ENCODE measurements at places on chromosomes 3 and 15.

- DNase-seq = no peak
These were observed 185.2 kb downstream of the ANXA2 start for GRCh38 chr15:60212536-60212935.

- DNase-seq = no peak
These were observed 1097.6 kb upstream of the CFAP20DC start for GRCh38 chr3:60147249-60147950.

- no peak for DNase-seq
These were observed 181.9 kb downstream of the OPA1 start for GRCh38 chr3:193774916-193775285.

DNA sequence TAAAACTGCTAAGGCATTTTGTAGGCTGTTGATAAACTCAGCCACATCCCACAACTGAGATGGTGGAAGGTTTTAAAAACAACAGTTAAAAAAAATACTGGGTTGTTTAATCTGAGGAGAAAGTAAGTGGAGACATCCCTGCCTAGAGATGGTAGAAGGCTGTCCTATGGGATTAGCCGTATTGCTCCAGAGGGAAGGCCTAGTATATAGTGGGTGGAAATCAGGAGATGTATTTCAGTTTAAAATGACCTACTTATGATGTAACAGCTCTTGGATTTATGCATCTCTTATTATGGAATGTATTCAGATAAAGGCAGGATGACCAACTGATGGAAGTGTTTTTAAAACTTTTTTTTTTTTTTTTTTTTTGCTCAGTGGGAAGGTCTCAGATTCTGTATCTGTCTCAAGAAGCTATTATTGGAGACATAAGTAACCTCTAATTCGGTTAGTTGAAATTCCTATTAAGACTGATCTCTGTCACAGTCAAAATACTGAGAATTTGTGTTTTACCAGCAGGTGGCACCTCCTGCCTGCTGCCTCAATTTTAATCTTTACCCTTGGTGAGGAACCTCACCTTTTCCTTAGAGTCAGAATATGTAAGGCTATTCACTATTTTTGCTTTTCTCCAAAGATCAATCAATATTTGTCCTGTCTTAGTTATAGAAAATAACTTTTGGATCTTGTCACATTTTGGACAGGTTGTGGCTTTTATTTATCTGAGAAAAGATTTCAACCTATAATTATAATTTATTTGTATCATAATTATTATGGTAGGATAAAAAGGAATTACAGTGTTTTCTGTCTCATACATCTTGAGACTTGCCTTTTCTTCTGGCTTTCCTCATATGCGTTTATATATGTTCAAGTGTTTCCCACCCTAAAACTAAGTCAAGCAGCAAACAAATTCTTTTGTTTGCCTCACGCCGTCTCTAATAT, 63.0 kb downstream of the VPS8 start:
- no peak for DNase-seq

- DNase-seq = no peak
These were observed 14.9 kb downstream of the CCDC13 start for GRCh38 chr3:42758126-42758525.

DNA sequence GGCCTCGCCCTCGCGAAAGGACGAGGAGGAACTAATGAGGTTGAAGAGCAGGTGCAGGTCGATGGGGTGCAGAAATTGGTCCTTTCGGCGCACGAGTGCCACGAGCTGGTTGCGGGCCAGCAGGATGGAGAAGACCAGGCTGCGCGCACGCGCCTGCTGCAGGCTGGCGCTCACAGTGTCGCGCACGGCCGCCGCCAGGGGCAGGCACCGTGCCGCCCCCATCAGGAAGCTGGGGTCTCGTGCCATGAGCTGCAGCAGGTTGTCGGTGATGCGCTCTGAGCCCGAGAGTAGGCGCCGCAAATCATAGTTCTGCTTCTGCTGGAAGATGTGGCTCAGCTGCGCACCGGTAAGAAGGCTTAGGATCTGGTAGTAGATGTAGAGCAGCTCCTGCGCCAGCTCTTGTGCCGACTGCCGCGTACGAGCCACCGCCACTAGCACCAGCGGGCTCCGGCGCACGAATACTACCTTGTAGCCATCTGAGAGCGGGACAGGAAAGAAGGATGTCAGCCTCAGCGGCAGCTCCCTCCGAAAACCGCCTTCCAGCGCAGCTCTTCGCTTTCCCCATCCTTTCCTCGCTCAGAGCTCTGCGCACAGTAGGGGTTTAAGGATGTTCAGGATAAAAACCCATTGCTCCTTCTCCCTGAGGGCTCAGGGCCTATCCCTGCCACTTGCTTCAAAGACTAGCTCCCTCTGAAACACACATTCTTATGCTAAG, 6.9 kb upstream of the MST1R start:
- DNase-seq = no peak

DNA sequence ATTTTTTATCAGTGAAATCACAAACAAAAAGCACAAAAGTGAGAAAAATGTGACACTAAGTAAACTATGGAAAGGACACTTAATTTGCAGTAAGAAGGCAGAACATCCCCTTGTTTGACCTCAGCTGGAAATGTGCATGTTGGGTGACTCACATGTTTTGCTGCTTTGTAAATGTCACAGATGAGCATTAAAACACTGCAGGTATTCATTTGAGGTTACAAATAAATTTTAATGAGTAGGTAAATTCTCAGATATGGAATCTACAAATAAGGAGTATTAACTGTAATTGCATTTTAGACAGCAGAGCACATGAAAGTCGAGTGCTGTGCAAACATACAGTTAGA, 20.3 kb downstream of the CHMP2B start:
- no peak for DNase-seq

DNA sequence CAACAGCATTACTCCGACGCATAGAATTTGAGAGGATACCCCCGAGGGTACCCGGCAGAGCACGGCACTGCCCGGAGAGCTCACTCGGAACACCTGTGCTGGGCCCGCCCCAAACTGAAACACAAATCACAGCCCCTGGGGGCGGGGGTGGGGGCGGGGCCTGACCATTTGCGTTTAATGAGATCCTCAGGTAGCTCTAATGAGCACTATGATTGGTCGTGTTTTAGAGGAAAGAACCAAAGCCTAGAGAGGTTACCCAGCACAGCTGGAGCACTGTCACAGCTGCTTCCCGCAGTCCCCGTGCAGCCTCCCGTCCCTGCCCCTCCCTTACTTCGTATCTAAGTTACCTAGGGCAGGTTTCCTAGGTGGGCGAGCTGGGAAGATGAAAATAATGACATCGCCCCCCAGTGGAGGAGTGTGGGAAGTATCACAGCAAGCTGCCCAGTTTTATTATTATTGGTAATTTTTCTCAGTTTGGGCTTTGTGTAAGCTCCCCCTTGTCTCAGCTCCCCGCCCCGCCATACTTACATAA, 187.1 kb downstream of the PDE8A start:
- DNase-seq = no peak

- DNase-seq = no peak
These were observed 324.0 kb downstream of the GAP43 start for GRCh38 chr3:115947325-115947724.

DNA sequence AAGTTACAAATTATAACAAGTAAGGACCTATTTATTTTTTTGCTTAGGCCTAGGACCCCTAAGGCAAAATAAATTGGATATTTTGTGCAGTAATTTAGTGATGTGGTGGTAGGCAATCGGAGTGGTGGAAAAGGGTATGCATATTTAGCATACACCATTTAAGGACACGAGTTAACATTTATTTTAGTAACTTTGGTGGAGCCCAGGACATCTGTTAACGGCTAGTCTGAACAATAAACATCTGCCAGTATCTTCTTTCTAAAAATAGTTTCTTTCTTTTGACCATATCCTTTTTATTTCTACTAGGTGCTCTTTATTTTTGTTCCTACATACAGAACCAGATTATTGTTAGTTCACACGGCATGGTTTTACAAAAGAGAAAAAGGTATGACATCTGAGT, 326.3 kb downstream of the CHL1 start:
- no peak for DNase-seq

DNA sequence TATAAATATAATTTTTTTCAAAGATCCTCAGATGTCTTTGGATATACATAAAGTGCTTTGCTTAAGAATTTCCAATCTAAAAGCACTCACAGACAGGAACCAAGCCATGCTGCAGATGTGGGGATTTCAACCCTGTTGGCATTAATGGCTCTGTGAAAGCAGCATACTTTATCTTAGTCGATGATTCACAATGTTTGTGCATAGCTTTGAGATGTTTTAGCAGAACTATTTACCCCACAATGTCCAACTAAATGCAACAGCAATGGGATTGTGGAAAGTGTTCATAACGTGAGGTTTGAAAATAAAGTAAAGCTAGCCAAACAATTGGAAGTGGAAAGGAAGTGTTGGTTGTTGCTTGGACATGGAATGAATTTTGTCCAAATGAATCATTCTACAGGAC, 371.4 kb downstream of the SOX2 start:
- DNase-seq = no peak

DNA sequence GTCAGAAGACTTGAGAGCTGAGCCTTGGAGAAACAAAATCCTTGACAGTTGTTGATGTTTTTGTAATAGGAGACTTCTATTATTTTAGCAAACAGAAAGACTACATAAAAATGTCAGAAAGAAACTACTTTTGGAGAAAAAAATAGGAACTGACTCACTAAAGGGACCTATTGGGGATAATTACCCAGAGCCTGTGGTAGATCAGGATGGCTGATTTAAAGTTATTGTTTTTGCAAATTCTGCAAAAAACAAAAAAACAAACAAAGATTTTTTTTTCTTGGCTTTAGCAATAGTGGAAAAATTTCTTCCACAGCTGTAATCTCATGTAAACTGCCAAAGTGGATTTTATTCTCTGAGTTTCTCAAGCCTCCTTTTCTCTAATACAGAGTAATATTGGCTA, 101.5 kb upstream of the SATB1 start:
- DNase-seq = no peak

- no peak for DNase-seq
These were observed 997 bp downstream of the FYCO1 start for GRCh38 chr3:45994419-45995235.

DNA sequence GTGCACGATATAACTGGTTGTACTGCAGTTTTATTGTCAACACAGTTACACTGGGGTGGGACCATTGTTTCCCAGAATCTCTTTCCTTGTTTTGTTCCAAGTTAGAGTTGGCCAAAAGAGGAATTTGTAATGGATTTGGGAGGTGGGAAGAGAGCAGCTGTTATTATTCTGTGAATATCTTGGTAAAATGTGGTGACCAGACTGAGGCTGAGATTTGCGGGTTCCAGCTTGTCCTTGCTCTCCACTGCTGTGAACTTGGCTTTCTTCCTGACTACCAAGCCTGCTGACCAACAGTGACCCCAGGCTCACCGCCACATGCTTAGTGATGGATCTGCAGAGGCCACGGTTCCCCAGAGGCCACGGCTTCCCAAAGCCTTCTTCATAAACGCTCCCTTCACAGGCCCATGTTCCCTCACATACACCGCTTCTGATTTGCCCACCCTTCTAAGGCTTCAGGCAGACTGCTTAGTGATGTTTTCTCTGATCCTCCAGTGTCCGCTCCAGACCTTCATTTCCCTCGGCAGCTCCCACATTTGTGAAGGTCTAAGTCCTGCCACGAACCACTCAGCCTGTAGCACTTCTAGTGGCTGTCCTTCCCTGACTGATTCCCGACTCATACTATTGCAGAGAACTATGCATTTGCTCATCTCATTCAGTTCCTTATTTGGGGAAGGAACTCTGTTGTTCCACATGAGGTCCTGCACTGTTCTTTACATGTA, 525.5 kb upstream of the RGMA start:
- DNase-seq = no peak

DNA sequence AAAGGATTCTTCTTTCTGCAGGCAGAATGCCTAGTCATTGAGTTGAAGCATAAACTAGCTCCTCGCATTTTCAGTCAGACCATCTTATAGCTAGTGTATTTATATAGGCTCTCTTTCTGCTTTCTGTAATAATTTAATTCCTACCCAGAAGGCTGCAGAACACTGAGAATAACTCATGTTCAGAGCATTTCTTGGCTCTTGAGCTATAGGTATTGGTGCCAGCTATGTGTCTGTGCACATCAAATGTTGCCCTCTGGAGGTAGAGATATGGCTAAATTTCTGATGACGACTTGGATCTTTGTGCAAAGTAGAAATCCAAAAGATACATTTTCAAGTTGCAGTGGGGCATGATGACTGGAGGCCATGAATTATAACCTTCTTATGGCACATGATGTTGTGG, 336.2 kb upstream of the TPM1 start:
- DNase-seq = no peak

DNA sequence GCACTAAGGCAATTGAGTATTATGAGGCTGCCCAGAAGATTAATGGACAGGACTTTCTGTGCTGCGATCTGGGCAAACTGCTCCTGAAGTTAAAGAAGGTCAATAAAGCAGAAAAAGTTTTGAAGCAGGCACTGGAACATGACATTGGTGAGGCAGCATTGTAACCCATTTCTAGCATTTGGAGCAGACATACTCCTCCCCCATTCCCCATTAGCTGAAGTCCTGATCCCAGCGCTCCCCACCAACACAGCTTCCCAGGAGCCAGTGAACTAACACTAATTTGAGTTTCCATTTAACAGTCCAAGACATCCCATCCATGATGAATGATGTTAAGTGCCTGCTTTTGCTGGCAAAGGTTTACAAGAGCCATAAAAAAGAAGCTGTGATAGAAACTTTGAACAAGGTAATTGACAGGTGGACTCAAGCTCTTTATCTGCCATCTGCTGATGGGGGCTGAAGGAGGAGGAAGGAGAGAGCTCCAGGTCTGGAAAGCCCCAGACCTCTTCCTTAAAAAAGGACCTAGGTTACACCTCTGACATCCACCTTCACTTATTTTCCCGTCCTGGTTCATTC, 22.6 kb downstream of the CSRNP1 start:
- DNase-seq = no peak

DNA sequence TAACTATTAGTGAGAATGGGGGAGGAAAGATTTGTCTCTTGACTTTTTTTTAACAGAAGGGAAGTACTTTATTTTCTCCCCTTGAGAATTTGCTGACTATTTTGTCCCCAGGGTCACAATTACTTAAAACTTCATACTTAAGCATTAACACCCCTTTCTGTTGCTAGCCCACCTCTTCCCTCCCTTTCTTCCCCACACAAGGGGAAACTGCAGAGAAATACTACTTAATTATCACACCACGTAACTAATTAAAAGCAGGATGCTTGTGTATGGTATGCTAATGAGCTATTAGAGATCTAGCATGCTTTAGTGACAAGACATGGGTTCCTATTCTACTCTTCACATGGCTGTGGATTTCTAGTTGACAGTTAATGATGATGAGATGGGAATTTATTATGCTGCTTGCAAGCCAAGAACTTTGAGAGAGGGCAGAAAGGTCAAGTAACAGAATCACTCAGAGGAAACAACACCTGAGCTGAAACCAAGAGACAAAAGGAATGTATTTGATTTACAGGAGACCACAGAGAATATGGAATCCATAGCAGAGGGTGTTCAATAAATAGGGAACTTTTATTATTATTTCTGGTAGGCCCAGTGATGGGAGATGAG, 179.2 kb downstream of the LSAMP start:
- no peak for DNase-seq

DNA sequence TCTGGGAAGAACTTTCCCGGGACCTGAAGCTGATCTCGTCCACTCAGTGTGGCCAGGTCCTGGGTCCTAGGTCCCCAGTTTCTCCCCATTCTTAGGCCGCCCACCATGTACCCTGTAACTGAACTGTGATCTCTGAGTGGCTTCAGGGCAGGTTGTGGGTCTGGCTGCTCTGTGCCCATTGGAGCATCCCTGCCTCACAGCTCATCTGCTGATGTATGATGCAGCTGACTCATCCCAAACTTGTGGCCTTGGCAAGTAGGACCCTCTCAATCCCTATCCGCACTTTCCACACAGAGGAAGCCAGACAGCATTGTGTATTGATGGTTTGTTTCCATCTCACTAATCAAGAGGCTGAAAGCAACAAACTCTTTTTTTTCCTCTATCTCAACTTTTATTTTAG, 69.1 kb upstream of the XCR1 start:
- DNase-seq = no peak

- no peak for DNase-seq
These were observed 28.4 kb downstream of the PXYLP1 start for GRCh38 chr3:141259821-141260629.
